A172 (cell line): ENCODE measurements at places on chromosomes 13 and 19.

DNA sequence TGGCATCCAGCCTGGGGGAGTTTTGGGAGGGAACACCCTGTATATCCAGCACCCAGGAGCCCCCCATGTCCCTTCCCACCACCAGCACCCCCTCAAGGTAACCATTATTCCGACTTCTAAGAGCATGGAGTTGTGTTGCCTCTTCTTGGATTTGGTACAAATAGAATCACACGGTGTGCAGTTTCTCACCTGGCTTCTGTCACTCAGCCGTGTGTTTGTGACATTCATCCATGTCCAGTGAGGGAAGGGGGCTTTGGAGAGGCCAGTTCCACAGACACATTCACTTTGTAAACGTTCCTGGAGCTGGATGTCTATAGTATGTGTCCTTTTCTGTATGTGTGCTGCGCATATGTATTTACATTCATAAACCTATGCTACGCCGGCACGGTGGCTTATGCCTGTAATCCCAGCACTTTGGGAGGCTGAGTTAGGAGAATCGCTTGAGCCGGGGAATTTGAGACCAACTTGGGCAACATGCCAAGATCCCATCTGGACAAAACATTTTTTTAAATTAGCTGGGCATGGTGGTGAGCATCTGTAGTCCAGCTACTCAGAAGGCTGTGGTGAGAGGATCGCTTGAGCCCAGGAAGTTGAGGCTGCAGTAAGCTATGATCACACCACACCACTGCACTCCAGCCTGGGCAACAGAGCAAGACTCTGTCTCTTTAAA lies 36.6 kb downstream of the MYH14 start:
- DNase-seq = no peak

- no peak for DNase-seq
Measured at GRCh38 chr13:68124437-68125086, 894.4 kb upstream of the PCDH9 start.

DNA sequence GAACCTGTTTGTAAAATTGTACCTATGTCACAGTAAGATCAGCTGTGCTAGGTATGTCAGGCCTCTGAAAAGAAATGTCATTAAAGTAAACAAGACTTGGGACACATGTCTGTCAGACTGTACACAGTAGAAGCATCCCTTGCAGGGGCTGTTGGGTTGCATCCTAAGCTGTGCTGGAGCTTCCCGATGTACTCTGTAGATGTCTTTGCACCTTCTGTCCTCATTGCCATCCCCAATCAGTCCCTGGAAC lies 48.7 kb upstream of the GPR183 start:
- DNase-seq = no peak

- peak; percentile 95 for DNase-seq
Measured at GRCh38 chr13:80048802-80049201, 292.1 kb downstream of the SPRY2 start.

DNA sequence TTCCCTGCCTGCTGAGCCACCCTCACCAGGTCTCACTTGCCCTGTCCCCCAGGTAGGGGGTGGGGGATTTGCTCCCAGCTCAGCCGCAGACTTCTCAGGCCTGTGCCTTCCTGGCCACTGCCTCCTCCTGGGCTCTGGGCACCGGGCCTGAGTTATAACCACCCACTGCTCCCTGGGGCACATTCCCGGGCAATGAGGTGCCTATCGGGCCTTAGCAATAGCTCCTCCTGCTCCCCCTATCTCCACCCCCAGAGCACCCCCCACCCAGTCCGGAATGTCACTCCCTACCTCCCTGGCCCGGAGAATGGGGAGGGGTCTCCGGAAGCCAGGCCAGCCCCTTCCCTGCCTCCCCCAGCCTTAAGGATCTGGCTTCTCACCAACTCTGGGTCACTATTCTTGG lies at the start of gene KLK5:
Gene KLK5, minus strand, starts transcription at position 129 of the 400 bp plus-strand sequence. CDS start 381 bp downstream, outside the sequence.
- DNase-seq = no peak

- DNase-seq = no peak
Measured at GRCh38 chr19:53908106-53908934, 758 bp upstream of the CACNG7 start.
